Right lobe of liver (tissue), 6 donors: ENCODE measurements at places on chromosomes 7 and 10.

DNA sequence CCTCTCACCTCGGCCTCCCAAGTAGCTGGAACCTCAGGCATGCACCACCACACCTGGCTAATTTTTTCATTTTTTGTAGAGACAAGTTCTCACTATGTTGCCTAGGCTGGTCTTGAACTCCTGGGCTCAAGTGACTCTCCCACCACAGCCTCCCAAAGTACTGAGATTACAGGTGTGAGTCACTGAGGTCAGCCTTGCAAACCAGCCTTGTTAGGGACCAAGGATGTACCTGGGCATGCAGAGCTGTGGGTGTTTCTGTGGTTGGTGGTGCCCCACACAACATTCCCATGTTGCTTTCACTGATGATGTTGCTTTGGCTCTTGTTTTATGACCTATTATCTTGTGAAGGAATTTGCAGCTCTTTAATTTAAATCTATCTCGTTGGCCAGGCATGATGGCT lies 54.8 kb downstream of the OTUD1 start:
- no peak for DNase-seq

GRCh38 chr10:21499701-21500577 lies 25.5 kb downstream of the SKIDA1 start:
- DNase-seq = peak; percentile 60

DNA sequence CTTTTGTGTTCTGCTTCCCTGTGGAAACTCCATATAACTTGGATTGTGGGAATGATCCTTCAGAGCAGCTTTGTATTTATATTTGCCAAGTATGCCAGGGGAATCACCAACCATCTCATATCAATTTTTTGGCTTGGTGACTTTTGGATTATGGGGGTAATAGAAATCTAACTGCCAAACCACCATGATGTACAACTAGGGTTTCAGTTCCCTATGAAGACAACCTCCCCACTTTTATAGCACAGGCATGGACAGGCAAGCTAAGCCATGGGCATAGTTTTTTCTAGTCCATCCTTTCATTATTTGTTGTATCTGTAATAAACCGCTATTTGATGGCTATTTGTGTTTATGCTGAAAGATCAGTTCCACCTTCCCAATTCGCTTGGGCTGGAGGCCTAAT lies 17.7 kb downstream of the NPY start:
- no peak for DNase-seq

- DNase-seq = no peak
Observed at GRCh38 chr10:19848226-19848985, 32.2 kb downstream of the PLXDC2 start.

DNA sequence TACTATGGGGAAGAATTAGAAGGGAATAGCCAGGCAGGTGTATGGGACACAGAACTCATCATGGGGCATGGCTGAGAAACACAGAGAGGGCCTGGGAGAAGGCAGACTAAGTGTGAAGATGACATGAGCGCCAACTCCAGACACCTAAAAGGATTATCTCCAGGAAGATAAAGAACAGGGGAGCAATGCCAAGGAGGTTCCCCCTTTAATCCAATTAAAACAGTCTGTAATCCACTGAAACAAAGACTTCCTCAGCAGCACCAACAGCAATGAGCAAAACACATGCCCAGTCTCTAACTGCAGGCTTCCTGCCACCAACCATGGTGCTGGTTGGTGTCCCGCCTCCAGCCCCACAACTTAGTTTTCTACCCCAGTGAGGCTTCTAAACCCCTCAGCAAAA lies 108.9 kb downstream of the GRID1 start:
- DNase-seq = no peak

GRCh38 chr10:49831352-49832035 lies 69.4 kb upstream of the OGDHL start:
- no peak for DNase-seq

GRCh38 chr7:42372479-42372878 lies 135.5 kb upstream of the GLI3 start:
- DNase-seq = no peak
